ENCODE measurements at places on chromosomes 16 and 17. TPM values are rescaled to one million over a fixed set of nuclear protein-coding genes. Genes with fewer than 3 reads are reported as not detected.

Gene EVPL
- total RNA-seq: 14.4 TPM

Gene RRAD
- 379 TPM for total RNA-seq

Gene TAC4
- not detected for total RNA-seq

Gene CDH5
- 0.87 TPM for total RNA-seq

Gene TM4SF5
- not detected for total RNA-seq

Gene TNP2
- not detected for total RNA-seq

Gene NPIPB13
- 1.4 TPM for total RNA-seq

Gene TBC1D3G
- total RNA-seq: not detected

Gene ASGR1
- total RNA-seq: 0.87 TPM

Gene FAHD1
- total RNA-seq: 84.9 TPM

Gene ANKRD40CL
- total RNA-seq: not detected

Gene CXCL16
- total RNA-seq: 48.6 TPM

Gene GPRC5B
- 34.0 TPM for total RNA-seq

Gene TP53TG3
- total RNA-seq: not detected

Gene RNF43
- total RNA-seq: 2.3 TPM

Gene KRTAP4-9
- total RNA-seq: not detected

Gene PIRT
- not detected for total RNA-seq

Gene CTRB2
- total RNA-seq: not detected

Gene MPP2
- total RNA-seq: 3.6 TPM

Gene FOXF1
- total RNA-seq: not detected

Gene MEIOB
- total RNA-seq: 0.15 TPM

Gene SCARF1
- 0.55 TPM for total RNA-seq

Gene CORO6
- 3.3 TPM for total RNA-seq

Gene G6PC1
- not detected for total RNA-seq

Gene SDR42E1
- total RNA-seq: 17.9 TPM

Gene NTN1
- 3.1 TPM for total RNA-seq

Measured in renal cortical epithelial cell (primary cell).